GM12891 (cell line): ENCODE measurements at places on chromosomes 3 and 15.

DNA sequence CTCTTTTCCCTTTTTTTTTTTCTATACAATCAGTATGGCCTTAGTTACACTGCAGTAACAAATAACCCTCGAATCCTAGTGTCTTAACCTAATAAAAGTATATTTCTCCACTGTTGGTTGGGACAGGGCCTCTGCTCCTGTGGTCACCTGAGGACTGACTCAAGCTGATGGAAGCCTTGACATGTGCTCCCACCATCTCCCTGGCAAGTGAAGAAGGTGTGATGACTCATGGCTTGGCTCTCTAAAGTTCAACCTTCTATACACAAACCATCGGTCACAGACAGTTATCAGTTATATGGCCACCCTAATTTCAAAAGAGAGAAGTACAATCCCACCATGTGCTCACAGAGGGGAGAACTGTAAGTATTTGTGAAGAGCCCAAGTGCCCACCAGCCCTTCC, 65.8 kb upstream of the CACNA2D3 start:
- no peak for DNase-seq

DNA sequence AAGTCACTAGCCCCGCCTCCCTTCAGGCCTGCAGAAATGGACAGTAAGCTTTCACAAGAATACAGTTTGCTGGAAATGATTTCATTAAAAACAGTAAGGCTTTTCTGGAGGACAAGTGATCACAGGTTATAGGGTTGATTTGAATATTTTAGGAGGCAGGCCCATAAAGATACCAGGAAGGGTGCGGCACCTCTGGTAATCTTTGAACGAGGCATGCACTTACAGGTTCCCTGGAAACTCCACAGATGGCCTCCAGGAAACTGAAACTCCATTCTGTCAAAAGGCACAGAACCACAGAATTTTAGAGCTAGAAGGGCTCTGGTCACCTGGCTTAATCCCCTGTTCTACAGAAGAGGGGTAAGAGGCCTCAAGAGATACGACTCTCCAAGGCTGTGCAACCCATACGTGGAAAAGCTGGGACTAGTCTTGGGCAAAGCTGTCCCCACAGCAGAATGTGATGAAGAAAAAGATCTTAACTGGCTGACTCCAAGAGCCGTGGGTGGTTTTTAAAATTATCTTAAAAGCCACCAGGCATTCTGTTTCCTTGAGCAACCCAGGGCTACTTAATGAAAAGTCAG, 1.2 kb downstream of the STARD5 start:
- DNase-seq, result no peak

DNA sequence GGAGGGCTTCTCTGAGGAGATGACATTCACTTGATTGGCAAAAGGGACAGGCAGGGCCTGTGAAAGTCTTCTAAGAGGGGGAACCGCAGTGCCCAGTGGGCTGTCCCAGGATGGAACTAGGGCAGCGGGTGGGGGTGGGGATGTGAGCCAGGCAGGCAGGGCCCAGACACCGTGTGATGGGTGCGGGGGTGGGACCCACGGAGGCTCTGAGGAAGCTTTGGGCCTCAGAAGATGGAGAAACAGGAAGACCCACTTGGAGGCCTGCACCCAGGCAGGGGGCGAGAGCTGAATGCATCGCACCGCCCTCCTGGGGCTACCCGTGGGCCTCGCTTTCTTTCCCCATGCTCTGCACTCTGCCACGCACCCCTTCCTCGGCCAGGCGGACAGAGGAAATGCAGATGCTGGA, 32.9 kb upstream of the ACAD9 start:
- DNase-seq, result no peak

DNA sequence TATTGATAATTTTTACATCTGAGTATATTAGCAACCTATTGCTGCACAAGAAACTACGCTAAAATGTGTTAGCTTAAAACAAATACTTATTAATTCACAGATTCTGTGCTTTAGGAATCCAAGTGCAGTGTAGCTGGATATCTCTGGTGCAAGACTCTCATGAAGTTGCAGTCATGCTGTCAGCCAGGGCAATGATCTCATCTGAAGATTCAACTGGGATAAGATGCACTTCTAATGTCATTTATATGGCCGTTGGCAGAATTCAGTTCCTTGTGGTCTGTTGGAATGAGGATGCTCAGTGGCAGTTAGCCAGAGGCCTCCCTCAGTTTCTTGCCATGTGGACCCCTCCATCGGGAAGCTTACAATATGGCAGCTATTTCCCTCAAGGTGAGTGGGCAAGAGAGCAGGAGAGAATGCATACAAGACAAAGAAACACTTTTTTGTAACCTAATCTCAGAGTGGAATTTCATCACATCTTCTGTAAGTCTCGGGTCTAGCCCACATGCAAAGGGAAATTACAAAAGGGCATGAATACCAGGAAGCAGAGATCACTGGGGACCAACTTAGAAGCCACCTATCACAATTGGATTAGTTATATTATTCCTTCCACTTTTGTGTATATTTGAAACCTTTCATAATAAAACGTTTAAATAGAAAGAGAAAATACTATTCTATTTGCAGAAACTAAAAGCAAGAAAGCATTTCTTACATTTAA, 61.6 kb downstream of the DPH6 start:
- no peak for DNase-seq
